ACHN (cell line): ENCODE measurements at places on chromosomes 3 and 15.

DNA sequence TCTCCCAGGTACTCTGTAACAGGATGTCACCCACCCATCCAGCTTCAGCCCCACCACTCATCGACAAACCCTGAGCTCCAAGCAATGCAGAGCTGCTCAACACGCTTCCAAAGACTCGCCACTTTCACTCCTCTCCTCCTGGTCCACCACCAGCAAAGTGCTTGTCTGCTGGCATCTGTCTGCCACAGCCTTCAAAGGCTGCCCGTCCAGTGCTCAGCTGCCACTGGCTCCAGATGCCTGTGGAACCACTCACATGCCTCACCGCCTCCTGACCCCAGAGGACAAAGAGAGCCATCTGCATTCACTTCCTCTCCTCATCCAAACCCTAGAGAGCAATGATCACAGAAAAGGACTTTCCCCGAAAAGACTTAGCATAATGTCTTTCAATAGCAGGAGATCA lies 109.5 kb upstream of the OCA2 start:
- DNase-seq = no peak

- peak; percentile 14 for DNase-seq
Observed at GRCh38 chr15:25543196-25543595, 104.4 kb upstream of the UBE3A start.

GRCh38 chr3:17258823-17259436 lies 374.2 kb downstream of the PLCL2 start:
- DNase-seq = peak; percentile 42

- no peak for DNase-seq
Observed at GRCh38 chr3:167084545-167084944, 295.6 kb downstream of the ZBBX start.

DNA sequence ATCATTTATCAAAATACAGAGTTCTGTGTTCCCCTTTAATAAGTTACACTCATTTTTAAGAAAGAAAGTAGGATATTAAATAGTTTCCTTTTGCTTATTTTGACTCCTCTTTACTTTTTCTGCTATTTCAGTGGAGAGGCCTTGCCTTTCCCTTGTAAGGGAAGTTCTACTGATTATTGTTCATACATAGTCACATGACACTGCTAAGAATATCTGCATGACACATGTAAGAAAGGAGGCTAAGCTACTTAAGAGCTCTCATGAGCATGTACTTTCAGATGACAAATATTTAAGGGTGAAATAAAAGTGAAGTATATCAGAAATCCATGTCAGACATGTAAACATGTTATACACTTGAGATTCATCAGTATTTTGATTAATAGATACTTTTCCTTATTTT lies 39.0 kb downstream of the MYRIP start:
- DNase-seq = no peak

GRCh38 chr3:156472150-156472549 lies 82.8 kb downstream of the SSR3 start:
- no peak for DNase-seq

DNA sequence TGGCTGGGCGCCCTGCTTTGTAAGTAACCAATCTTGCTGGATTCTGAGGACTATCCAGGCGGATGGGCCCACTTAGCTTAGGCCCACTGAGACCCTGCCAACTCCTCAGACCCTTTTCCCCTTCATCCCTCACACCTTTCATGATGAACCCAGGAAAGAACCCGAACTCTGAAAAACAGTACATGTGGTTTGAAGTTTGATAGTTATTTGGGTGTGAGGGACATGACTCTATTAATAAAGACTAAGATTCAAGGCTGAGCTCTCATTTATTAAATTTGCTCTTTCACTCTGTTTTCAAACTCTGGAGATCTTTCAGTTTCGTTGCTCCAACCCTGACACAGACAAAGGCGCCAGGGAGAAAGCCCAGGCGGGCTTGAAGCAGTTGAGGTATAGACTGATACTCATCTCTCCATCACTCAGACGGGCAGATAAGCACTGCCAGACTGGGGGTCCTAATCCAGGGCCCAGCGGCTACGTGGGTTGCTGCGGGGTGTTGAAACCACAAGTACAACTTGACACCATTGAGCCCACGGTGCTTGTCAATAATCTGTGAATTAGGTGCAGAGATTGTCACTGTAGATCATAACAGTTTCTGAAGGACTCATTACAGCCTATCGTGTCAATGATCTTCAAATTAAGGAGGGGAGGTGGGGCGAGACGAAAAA lies 7.2 kb upstream of the SOX2 start:
- DNase-seq = no peak

- no peak for DNase-seq
Observed at GRCh38 chr15:25568751-25569150, 129.9 kb upstream of the UBE3A start.

GRCh38 chr15:40511472-40512133 lies 40.8 kb downstream of the CHST14 start:
- DNase-seq = peak; percentile 55

DNA sequence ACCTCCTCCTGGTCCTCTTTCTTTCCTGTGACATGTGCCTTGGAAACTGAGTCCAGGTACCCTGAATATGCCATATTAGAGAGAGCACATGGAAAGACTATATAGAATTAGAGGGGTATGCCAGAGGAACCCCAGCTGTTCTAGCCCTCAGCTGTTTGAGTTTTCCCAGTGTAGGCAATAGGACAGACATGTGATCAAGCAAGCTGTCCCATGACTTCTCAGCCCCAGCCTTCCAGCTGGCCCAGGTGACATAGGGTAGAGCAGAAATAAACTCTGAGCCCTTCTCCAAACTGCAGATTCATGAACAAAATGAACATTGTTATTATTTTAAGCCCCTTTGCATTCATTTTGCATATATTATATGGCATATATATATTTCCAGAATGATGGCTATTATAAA lies 118.7 kb downstream of the PPM1L start:
- DNase-seq = no peak

DNA sequence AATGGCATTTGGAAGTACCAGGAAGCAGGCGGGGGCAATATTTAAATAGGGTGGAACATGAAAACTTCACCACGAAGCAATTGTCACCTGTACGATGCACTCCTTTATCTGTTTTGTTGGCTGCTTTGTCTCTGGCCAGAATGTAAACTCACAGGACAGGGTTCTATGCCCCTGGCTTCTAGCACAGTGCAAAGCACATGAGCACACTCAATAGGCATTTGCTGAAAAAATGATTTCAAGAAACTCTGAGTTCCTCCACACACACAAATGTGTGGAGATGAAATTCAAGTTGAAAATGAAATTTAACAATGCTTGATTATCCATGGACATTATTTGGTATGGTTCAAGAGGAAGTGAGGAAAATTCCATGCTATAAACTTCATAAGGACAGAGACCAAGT lies 229.6 kb upstream of the FEZF2 start:
- no peak for DNase-seq
